ENCODE measurements at places on chromosomes 5 and 9. TPM values are rescaled to one million over a fixed set of nuclear protein-coding genes. Genes with fewer than 3 reads are reported as not detected.
A peak's percentile ranks its signal among the peaks of the same experiment; 100 is the strongest.

DNA sequence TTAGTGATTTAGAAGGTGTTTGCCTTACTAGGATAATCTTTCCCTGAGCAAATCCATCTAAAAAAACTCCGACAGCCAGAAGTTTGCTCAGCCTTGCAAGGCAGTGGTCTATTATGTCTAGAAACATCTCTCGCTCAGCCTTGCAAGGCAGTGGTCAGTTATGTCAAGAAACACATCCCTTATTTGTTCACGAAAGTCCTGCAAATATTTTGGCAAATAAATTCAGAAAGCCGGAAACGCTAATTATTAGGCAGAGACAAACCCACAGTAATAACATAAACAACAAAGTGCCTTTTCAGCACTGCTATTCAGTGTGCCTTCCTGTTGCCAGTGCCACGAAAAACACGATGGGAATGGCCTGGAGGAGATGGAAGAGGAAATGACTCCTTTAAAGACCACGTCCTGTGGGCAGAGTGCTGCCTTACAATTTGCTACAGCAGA, 184.5 kb downstream of the GNAQ start:
- H3K27me3 ChIP-seq: no peaks in the 10 kb centered on the region
- no peaks in the 10 kb centered on the region for H3K36me3 ChIP-seq
- no peak overlapping the region for H3K4me3 ChIP-seq
- no peak overlapping the region for H3K27ac ChIP-seq

TERT gene
- 13.1 TPM for total RNA-seq

DNA sequence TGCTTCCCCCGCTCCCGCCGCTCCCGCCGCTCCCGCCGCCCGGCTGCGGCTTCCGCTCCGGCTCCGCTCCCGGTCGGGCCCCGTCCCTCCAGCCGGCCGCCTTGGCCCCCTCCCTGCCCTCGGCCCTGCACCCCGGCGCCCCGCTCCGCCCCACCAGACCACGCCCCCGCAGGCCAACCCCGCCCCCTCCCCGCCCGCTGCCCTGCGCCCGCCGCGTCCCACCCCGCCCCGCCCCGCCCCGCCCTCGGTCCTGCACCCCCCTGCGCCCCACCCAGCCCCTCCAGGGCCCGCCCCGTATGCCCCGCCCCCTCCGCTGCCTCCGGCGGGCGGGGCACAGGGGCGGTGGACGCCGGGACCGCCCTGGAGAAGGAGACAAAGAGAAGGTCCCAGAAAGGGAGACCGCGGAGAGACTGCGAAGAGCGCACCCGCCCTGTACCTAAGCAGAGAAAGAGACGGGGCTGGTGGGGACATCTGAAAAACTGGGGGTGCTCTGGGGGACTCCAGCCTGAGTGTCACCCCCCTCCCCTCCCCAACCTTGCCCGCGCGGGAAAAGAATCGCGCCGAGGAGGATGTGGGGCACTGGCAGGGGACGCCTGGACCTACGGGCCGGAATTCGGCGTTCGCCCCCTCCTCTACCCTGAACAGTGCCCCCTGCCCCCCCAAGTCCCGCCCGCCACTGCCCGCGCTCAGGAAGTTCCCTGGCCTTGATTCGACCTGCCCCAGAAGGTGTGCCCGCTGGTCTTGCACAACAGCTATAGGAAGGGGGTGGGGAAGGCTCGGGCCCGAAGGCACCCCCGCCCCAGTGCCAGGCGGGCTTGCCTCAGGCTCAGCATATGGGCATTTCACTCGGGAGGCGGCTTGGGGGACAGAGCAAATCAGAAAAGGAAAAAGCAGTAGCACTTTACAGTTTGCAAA, 42.8 kb upstream of the STXBP1 start:
- no peaks in the 10 kb centered on the region for H3K36me3 ChIP-seq
- H3K27me3 ChIP-seq: no peaks in the 10 kb centered on the region
- H3K27ac ChIP-seq: peak overlapping the region; percentile 12
- peak overlapping the region; percentile 77 for H3K4me3 ChIP-seq
- DNase-seq: peak; percentile 74
- H3K4me1 ChIP-seq: peaks cover 18% of the 10 kb centered on the region

PHF24 gene
- not detected for total RNA-seq

DNA sequence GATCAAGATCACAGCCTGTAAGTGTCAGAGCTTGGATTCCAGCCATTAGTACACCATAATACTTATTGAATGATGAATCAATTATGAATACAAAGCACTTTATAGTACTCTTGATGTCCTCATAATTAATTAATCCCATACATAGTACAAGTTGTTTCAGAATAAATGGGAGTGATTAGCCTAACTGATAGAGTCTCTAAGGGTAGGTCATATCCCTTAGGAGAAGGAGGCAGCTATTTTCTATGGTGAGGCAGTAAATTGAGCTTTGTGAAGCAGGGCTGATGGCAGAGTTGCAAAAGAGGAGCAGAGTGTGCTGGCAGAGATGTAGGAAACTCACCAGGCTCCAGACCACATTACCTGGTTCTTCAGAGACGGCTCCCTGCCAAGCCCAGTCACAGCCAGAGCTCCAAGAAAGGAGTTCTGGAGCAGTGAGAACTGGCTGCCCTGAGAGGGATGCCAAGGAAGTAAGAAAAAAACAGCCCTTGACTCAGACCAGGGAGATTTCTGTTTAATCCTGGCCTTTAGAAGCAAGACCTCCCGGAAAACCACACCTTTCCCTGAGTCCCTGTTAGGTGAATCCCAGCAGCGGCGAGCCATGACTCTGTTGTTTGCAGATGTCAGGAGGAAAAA, 112.9 kb downstream of the SH3TC2 start:
- DNase-seq: no peak
- H3K4me3 ChIP-seq: no peak overlapping the region
- H3K27ac ChIP-seq: no peak overlapping the region
- H3K36me3 ChIP-seq: no peaks in the 10 kb centered on the region
- no peaks in the 10 kb centered on the region for H3K4me1 ChIP-seq

DNA sequence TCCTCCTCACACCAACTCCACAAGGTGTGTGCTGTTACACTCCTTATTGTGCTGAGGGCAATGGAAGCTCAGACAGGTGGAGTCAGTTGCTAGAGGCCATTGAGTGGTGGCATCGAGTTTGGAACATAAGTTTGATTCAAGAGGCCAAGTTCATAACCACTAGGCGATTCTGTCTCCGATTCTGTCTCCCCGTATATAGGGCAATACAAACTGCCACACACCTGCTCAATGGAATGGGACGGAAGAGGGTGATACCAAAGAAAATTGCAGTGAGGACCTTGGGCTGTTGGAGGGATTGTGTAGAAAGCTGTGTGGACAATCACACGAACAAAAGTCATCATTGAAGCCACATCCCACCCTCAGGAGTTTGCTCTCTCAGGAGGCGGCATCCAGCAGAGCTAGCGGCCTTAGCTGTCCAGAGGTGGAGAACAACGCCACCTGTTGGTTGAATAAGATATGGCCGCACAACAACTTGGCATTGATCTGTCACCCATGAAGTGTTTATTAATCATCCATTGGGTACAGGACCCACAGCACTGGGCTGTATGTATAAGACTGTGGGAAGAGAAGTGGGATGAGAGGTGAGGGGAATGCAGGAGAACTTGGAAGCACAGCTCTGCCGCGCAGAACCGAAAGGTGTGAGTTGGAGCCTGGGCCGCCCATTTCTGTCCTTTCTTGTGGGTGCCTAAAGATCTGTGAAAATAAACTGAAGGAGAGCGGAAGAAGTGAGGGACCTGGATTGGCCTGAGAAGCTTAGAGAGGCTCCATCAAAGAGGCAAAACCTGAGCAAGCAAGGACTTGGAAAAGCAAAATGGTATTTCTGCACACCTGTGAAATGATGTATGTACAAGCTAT, 16.1 kb upstream of the NEUROG1 start:
- no peaks in the 10 kb centered on the region for H3K4me1 ChIP-seq
- H3K4me3 ChIP-seq: no peak overlapping the region
- no peaks in the 10 kb centered on the region for H3K36me3 ChIP-seq
- no peak overlapping the region for H3K27ac ChIP-seq
- H3K27me3 ChIP-seq: peaks cover 45% of the 10 kb centered on the region

DNA sequence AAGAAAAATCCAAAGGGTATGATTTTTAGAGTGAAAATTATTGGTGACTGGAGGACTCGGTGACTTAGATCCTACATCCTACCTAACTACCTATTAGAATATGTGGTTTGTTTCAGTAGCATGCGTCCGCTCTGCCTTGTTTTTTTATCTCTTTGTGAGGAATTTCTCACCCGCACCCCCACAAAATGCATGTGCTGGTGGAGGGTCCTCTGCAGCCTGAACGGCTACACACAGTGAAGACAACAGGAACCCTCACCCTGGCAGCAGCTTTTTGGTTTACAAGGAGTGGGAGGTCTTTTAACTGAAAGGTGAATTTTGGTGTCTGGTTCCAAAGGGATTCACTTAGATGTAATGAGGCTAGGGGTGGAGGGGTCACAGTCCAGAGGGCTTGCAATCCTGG, 115.5 kb downstream of the GNA14 start:
- no peaks in the 10 kb centered on the region for H3K36me3 ChIP-seq
- no peak overlapping the region for H3K27ac ChIP-seq
- no peak overlapping the region for H3K4me3 ChIP-seq
- no peak for DNase-seq
- no peaks in the 10 kb centered on the region for H3K4me1 ChIP-seq

SLC4A9 gene
- total RNA-seq: 0.07 TPM

DNA sequence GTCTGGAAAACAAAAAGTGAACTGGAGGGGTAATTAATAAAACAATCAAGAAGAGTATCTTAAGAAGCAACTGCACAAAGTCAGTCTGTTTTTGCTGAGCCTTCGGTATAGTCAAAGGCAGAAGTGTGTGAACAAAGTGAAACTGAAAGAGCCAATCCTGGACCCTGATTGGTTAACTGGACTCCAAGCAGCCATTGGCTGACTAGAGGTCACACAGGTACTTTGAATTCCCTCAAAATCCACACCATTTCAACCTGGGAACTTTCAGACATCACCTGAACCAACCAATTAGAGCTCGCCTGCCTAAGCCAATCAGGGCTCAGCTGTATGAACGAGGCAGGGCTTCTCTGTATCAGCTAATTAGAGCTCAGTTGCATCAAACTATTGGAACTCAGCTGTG, 286.7 kb downstream of the TLE4 start:
- H3K4me1 ChIP-seq: peaks cover 9% of the 10 kb centered on the region
- no peaks in the 10 kb centered on the region for H3K27me3 ChIP-seq
- H3K27ac ChIP-seq: no peak overlapping the region
- peaks cover 3% of the 10 kb centered on the region for H3K36me3 ChIP-seq
- no peak for DNase-seq

- no peak overlapping the region for H3K27ac ChIP-seq
- no peaks in the 10 kb centered on the region for H3K4me1 ChIP-seq
- H3K27me3 ChIP-seq: no peaks in the 10 kb centered on the region
- no peak for DNase-seq
- H3K36me3 ChIP-seq: peaks cover 10% of the 10 kb centered on the region
- no peak overlapping the region for H3K4me3 ChIP-seq
Measured at GRCh38 chr5:37543216-37543615, 164.1 kb downstream of the WDR70 start.

- H3K36me3 ChIP-seq: no peaks in the 10 kb centered on the region
- DNase-seq: peak; percentile 7
- H3K4me3 ChIP-seq: no peak overlapping the region
- H3K27me3 ChIP-seq: no peaks in the 10 kb centered on the region
Measured at GRCh38 chr9:21670374-21670773, 132.1 kb upstream of the MTAP start.

DNA sequence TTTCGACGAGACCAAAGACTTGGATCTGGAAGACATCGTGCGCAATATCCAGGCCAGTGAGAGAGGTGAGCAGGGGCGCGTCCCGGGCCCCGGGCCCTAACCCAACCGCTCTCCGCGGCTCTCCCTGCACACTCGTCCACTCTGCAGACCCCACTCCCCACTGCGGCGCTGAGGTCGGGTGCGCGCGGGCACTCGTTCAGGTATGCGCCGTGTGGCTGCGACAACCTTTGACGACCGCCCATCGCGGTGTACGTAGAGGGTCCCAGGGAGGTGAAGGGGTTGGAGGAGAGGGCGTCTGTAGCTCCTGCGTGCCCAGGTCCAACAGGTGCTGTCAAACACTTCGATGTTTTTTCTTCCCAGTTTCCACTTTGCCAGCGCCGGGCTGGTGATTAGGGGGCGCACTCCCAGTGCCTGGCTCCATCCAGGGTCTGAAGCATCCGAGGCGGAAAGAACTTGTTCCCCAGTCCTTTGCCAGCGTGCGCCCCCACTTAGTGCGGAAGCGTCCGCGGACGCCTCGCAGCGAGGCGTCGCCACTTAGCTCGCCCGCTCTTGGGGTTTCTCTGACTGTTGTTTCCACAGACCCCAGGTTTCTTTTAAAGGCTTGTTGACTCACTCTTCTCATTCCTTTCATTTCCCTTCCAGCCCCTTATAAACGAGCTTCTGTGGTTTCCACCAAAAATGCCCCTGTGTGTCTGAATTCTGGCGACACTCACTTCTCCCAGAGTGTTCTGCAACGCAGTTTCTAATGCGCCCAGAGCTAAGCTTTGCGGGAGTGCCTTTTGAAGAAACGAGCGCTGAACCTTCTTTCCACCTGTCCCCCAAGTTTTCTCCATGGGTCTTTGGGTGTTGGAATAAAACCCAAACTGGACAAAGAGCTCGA, 1.6 kb downstream of the NPR3 start:
- peaks cover 26% of the 10 kb centered on the region for H3K4me1 ChIP-seq
- H3K27me3 ChIP-seq: peaks cover 66% of the 10 kb centered on the region

GRCh38 chr9:123353984-123354591, 1.9 kb upstream of the CRB2 start:
- H3K4me1 ChIP-seq: peaks cover 3% of the 10 kb centered on the region
- peak; percentile 68 for DNase-seq
- H3K27ac ChIP-seq: no peak overlapping the region
- no peaks in the 10 kb centered on the region for H3K36me3 ChIP-seq

GRCh38 chr5:145752947-145753346, 82.2 kb downstream of the PRELID2 start:
- H3K27me3 ChIP-seq: no peaks in the 10 kb centered on the region
- no peaks in the 10 kb centered on the region for H3K4me1 ChIP-seq
- no peak for DNase-seq
- no peak overlapping the region for H3K27ac ChIP-seq
- no peaks in the 10 kb centered on the region for H3K36me3 ChIP-seq
- no peak overlapping the region for H3K4me3 ChIP-seq

Measured in activated naive CD4-positive, alpha-beta T cell treated with anti-CD3 and anti-CD28 coated beads for 36 hours (primary cell).